ENCODE measurements at places on chromosomes 16 and 17.

- no peak for DNase-seq
Measured at GRCh38 chr17:64950871-64951270, 31.6 kb upstream of the LRRC37A3 start.

GRCh38 chr16:82700541-82701235, 73.9 kb downstream of the CDH13 start:
- DNase-seq: no peak

GRCh38 chr16:83599789-83600462, 207.9 kb upstream of the HSBP1 start:
- no peak for DNase-seq

DNA sequence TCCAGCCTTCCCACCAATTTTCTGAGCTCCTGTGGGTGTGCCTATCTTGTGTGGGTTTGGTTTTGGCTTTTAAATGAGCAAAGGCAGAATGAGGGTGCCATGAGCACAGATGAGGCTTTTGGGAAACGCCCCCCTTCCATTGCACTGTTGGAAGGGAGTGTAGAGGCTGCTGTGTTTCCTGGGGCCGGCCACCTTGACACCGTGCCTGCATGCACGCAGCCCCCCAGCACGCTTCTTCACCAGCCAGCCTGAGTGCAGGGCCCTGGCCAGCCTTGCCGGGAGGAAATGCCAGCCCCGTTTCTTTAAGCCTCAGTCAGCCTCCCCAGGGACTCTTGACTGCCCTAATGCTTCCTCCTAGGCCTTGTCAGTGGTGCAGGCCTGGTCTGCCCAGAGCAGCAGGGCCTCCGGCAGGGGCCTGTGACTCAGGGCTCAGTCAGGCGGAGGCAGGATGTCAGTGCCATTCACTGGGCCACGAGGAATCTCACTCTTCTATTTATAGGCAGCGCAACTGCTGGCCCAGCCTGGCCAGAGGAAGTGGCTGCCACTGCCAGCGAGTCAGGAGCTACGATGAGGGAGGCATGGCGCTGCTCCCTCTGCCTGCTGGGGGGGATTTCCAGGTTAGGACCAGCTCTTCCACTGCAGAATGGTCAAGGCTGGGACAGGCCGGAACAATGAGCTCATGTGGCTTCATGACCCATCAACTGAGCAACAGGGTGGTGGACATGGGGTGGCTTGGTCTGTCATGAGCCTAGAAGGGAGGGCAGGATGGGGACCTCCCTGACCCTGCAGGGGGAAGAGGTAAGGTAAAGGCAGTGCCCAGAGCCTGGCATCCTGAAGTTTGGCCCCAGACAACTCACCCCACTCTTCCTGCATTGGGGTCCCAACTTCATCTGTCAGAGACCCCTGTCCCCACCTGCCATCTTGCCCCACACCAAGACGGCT, 205.2 kb downstream of the RAB11FIP4 start:
- no peak for DNase-seq

GRCh38 chr16:8005096-8005860, 585.0 kb downstream of the TMEM114 start:
- DNase-seq: no peak

GRCh38 chr16:67346341-67346740, 19.7 kb downstream of the LRRC36 start:
- no peak for DNase-seq

DNA sequence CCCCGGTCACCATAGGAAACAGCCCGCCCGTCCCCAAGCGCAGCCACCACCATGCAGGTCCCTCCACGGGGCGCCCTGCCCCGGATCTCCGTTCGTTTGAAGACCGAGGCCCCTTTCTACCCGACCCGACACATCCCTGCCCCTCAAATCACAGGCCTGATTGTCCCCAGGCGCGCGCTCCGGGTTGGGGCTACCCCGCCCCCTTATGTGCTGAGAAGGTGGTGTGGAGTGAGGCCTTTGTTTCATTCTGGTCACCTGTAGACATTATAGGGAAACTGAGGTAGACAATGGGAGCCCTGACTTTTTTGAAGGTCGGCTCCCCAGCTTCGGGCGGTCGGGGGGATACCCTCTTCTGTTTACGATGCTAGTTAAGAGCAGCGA, 763 bp upstream of the ACTG1 start:
- DNase-seq: peak; percentile 87

DNA sequence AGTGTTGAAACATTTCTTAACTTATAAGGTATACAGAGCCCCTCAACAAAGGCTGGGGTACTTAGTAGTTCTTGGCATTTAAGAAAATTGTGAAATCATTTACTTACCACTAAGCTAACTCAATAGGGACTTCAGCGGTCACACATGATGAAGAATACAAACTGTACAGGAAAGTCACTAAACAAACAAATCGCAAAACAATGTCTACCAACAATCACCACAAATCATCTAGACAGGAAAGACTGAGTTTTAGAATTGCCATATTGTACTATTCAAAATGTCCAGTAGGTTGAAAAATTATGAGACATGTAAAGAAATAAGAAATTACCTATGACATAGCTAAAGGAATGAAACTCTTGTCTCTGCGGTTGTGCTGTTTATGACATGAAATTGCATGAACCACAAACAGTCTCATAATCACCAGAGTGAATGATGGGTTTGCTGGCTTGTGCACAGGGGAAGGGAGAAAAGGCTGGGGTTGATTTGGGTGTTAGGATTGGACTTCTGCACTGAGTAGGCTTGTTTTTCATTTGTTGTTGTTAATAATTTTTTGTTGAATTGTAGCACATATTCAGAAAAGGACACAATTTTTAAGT, 441.1 kb upstream of the MON1B start:
- no peak for DNase-seq
